ENCODE measurements at places on chromosomes 5 and 9.

DNA sequence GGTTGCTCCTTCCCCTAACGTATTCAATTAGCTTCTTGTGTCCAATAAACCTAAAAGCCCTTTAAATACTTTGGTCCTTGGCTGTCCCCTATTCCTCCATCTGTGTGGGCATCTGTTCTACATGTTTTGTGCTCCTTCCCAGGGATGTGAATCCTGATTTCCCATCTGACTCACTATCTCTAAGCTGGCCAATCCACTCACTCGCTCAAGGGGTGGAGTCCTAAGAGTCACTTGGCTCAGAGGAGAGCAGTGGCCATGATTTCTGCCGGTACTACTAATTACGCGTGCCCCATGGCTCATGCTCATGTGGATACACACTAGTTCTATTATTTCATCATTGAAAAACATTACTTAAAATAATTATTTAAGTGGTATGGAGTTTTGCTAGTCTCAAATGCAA is 89.6 kb downstream of the TAF11L14 start:
- DNase-seq = no peak

DNA sequence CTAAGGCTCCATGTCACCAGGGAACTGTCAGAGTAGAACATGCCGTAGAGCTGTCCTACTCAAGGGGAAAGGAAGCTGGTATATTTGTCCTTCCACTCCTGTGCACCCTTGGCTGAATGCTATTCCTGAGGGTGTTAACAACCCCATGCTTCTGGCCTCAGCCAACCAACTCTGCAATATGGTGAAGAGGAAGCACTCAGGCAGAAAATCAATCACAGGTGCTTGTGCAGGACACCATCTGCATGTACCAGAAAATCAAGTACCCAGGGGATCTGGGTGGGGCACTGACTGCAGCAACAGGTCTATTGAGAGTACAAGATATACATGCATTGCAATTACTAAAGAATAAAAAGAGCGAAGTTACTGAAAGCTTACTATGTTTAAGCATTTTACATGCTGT is 51.4 kb upstream of the NEK6 start:
- no peak for DNase-seq

DNA sequence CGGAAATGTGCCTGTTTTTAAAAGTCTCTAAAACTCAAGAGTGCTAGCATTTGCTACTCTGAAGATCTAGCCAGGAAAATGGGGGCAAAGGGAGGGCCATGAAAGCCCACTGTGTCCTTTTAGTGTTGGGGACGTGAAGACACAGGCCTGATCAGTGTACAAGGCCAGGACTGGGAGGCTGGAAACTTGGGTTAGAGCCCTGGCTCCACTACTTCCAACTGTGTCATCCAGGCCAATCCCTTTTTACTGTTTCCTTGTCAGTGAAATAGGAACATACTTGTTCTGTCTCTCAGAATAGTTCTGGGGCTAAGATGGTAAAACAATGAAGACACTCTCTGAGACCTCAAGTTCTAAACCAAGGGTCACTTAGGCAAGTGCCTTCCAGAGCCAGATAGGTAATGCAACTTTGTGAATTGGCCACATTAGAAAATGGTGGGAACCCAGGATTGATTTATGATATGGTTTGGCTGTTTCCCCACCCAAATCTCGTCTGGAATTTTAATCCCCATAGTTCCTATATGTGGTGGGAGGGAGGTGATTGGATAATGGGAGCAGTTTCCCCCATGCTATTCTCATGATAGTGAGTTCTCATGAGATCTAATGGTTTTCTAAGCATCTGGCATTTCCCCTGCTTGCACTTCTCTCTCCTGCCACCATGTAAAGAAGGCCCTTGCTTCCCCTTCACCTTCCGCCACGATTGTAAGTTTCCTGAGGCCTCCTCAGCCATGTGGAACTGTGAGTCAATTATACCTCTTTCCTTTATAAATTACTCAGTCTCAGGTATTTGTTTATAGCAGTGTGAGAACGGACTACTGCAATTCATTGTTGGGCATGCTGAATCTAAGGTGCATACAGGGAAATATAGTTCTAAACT is 30.4 kb upstream of the B4GALT1 start:
- no peak for DNase-seq

DNA sequence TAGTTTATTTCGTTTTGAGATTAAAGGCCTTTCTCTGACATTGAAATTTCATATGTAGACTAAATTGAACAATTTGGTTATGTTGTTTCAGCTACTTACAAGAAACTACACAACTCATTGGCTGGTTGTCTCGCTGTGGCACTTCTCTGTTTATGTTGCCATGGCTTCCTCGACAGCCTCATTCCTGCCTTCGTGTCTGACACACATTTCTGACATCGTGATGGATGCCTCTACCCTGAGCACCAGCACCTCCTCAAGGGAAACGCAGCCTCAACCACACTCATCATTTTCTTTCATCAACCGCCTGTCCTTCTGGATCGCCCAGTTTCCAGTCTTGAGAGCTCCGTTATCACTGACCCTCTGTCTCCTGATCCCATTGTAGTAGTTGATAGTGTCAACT is 562.8 kb downstream of the PDE4D start:
- no peak for DNase-seq

DNA sequence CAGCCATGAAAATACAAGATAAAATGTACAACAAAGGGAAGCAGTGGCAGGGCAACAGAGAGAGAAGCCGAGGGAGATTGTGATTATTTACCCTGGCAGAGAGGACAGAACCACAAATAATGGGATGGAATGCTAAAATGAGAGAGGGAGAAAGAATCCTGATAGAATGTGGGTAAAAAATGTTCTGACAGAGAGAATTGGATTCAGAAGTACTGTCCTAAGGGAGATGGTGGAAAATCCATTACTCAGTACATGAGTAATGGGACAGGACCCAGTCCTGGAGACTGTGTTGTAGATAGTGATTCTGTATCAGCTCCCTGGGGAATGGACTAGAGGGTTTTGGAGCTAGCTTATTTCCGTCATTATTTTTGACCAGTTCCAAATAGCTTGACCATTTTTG is 831.5 kb downstream of the MAT2B start:
- no peak for DNase-seq

Measured in stimulated activated CD4-positive, alpha-beta T cell treated with anti-CD3 and anti-CD28 coated beads, Interleukin-1b, Interleukin-23, amount 100 ng/mL, for 24 hours (primary cell).